G401 (cell line): ENCODE measurements at places on chromosomes 6 and 20. TPM values are rescaled to one million over a fixed set of nuclear protein-coding genes. Genes with fewer than 3 reads are reported as not detected.
A peak's percentile ranks its signal among the peaks of the same experiment; 100 is the strongest.

HLA-DQB1 gene
- total RNA-seq = not detected in 2 replicates

ZDHHC14 gene
- total RNA-seq = 3.8 and 5.6 TPM in 2 replicates

DNA sequence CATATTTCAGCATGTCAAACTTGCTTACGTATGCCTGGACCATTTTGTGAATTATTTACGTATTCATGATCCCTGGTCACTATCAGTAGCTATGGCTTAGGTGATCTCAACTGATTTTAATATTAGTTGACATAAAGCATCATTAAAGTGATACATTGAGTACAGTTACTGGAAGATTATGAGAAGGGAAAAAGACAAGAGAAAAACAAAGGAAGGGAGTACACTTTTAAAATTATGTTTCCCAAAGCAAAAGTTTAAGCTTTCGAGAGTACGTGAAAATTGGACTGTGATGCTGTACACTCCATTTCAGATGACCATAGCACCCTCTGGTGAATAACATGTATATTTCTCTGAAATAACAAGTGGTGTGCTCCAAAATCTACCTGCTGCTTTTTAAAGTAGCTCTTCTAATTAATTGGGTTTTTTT, 215.0 kb upstream of the HSF2 start:
- peak; percentile 43 for DNase-seq

DNA sequence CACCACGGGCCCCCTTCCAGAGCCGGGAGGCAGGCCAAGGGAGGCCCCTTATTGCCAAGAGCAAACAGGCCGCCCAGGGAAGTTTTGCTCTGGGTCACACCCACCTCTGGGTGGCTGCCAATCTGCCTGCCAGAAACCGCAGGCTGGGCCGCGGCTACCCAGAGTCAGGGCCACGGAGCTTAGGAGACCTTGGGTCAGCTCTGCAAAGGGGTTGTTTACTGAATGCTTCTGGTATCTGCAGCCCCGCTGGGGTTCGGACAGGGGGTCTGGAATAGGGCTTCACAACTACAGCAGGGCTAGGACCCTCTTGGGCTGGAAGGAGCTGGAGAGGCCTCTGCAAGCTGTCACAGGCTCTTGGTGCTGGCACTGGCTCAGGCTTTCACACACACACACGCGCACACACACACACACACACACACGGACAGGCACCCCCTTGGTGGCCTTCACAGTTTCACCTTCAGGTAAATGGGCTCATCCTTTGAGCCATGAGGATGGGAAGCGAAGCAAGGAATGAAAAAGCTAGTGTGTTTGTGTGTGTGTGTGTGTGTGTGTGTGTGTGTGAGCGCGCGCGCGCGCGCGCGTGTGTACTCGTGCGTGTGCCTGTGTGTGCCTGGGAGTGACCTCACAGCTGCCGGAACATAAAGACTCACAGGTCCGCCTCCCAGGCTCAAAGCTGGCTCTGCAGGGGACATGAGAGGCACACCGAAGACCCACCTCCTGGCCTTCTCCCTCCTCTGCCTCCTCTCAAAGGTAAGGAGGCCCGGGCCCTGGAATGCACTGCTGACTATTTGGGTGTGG, at the start of gene CCN5:
Gene CCN5, plus strand, starts transcription at position 669 of the 798 bp plus-strand sequence. Its CDS starts 22 bp downstream, at position 691.
- no peak for DNase-seq
